ENCODE measurements at places on chromosomes 16 and 17.

GRCh38 chr17:51818777-51819176 lies 339.7 kb downstream of the CA10 start:
- no peak for DNase-seq

DNA sequence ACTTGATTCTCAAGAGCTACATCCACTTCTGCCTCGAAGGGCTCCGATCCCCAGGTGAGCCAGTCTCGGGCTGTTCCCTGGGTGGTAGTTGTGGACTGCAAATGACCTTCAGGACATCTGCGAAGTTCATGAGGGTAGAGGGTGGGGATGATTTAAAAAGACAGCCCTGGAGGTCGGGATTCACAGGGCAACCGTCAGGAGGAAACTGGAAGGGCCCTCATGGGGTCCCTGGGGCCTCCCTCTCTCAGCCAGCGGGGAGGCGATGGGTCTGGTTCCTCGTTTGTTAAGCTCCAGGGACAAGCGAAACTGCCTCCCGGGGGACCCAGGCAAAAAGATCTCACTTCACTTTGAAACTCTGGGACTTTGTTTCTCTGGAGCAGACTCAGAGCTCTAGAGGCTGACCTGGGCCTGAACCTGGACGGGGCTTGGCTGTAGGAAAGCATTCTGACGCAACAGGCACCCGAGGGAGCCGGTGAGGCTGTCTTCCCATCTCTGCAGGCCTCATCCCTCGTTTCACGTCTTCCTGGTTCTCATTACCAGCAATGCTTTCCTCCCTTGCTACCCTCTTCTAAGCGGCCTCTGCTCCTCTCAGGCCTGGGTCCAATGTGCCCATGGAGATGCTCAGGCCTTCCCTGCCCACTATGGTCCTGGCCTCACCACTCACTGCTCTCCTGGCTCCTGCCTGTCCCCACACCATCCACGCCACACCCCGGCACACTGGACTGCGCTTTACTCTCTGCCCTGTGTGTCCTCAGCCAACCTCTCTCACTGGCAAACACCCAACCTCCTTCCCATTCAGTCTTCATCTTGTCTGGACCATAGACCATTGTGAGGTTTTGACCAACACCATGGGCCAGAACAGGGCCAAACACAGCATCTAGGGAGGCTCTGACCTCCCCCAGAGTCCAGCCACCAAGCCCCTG lies 214.2 kb upstream of the TNRC6C start:
- no peak for DNase-seq

DNA sequence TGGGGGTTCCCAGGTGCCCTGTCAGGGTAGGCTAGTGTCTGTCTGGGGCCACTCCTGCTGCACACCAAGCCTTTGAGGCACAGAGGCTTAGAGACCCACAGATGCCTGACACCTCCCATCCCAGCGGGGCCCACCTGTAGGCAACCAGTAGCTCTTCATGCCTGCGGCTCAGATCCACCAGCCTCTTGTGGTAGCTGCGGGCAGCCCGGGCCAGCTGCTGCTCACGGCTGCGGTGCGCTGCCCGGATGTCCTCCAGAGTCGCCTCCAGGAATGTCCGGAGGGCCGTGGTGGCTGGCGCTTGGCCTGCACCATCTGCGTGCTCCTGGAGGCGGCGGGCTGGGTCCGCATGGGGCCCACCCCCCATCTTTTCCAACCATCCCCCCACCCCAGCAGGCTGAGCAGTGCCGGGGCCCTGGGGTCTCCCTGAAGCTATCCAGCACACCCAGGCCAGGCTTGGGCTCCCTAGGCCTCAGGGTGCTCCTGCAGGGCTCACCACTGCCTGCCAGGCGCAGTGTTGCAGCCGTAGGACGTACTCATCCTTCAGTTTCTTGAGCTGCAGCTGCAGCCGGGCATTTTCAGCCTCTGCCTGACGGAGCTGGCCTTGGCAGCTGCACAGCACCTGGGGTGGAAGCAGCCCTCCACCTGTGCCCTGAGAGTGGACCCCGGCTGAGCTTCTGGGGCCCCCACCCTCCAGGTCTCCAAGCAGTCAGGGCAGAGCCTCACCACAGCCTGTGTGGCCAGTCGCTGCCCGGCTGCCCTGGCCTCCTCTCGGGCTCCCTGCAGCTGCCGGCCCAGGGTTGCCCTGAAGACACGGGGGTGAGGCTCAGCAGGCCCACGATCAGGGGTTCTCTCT lies 1.8 kb downstream of the CCDC78 start:
- DNase-seq = no peak

DNA sequence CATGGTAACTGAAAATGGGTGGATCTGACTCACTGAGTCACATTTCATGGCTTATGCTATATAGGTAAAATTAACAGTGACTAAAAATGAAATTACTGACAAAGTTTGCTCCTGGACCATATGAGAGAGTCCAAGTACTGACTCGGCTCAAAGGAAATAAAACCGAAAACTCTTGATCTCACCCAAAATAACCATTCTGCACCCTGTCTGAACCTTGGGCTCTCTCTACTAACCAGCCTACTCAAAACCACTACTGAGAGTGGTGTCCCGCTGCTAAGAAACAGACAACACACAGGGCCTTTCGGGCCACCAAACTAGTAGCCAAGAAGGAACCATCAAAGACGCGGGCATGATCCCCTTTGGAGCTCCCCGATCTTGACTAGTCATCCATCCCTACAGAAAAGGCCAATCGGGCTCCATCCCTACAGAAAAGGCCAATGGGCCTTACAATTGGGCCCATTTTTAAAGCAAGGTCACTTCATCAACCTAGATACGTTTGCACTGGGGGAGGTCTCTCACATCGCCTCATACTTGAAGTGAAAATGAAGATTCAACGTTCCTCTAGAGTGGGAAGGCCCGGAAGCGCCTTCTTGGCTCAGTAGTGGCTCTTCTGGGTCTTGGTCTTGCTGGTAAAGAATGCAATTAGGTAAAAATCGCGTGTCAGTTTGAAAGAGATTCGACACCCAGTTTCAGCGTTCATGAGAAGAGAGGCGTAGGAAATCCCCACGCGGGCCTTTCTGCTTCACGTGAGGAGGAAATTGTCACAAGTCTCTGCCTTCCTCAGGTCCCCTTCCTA lies 720 bp upstream of the ZPBP2 start:
- no peak for DNase-seq

GRCh38 chr17:46774108-46774737 lies 44.3 kb downstream of the WNT3 start:
- DNase-seq = no peak

DNA sequence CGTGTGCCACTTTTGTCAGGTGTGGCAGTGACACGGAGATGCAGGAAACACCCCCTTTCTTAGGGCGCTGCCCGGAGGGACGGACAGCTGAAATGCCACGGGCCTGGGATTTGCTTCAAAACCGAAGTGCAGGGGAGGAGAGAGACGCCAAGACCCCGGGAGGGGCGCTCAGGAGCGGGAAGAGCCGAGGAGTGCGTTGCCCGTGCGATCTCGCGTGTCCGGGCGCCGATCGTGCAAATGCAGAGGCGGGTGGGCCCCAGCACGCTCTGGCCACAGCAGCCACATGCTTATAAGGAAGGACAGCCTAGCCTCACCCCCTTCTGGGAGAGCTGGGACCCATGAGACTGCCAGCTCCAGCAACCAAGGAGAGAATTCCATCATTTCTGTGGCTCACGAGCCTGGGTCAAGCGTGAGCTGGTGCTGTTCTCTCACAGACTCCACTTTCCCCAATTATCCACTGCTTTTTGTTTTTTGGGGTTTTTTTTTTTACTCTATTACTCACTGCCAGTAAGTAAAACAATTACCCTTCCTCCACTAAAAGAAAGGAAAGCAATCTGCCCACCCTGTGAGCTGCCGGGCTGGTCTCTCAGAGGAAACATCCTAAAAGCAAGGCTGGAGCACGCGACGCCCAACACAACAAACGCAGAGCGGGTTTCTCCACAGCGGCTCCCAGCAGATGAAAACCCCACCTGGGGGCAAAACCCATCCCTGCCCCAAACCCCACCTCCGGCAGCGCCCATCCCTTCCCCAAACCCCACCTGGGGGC lies 27.2 kb upstream of the C16orf95 start:
- DNase-seq = no peak

DNA sequence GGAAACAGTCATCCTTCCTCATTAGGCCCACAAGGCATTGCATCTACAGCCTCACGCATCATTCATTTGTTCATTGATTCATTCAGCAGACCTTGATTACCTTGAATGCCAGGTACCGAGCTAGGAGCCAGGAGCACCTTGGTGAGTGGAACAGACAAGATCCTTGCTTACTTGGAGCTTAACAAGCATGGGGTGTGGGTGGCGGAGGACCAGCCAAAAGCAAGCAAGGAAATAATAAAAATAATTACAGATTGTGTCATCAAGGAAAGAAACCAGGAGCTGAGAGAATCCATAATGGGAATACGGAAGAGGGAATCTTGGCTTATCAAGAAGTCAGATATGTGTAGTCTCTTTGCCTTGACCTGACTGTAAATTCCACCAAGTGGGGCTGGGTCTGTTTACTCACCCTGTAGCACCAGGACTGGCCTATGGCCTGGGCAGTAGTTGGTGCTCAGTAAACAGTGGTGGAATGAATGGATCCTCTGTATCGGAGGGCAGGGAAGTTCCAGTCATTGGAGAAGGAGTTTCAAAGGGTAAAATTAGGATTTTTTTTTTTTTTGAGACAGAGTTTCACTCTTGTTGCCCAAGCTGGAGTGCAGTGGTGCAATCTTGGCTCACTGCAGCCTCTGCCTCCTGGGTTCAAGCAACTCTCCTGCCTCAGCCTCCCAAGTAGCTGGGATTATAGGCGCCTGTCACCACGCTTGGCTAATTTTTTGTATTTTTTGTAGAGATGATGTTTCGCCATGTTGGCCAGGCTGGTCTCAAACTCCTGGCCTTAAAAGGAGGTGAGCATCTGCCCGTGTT lies 157.7 kb downstream of the MSI2 start:
- no peak for DNase-seq

DNA sequence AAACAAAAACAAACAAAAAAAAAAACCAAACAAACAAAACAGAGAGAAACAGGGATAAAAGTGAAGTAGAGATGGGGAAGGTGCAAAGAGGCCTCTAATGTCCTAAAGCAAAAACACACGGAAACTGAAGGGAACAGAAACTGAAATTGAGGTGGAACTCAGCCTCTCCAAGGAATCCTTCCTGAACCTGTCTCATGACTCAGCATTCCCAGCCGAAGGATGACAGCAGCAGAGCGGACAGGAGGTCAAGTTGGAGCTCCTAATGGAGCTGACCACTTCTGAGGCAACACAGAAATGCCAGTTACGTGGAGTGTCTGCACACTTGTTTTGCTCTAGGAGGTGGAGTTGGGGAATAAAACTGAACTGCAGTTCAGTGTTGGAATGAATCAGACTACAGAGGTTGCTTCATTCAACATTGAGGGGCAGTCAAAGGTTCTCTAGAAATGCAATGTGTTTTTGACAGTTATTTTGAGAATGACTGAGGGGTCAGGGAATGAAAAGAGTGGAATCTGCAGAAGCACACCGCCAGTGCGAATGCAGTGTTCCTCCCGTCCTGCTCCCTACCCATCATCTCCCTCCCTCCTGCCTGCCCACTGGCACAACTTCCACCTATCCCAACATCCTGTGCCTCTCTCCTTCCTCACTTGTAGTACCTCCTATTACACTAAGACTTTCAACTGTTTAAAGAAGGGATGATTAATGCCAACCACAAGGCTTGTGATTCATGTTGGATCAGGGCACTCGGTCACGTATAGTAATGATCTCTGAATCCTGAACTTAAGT lies 6.3 kb downstream of the UBE2O start:
- no peak for DNase-seq

DNA sequence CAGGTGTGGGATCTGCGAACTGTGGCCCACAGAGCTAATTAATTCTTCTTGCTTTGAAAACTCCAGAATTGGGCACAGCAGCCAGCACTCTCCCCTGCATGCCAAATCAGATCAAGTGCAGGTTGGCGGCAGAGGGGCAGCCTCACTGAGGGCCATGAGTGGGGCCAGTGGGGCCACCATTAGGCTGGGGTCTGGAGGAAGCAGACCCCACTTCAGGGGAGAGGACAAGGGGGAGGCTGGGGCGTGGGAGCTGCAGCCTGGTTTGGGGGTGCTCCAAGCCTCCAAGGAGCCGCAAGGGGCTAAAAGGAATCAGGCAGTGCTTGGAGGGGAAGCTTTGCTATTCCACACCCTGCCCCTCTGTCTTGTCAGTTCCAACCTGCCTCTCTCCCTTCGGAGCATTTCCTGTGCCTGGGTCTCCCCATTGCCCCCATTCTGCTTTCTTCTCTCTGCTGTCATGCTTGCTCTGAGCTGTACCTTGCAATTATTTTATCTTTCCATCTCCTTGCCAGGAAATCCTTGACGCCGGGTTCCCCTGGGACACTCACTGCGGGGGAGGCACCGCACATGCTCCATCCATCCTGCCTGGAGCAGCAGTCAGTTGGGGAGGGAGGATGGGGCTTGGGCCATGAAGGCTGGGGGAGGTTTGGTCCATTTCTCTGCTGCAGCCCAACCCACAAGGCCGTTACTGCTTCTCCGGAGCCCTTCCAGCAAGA lies 3.3 kb upstream of the ABCC3 start:
- DNase-seq = no peak

- no peak for DNase-seq
Measured at GRCh38 chr17:7551396-7551795, 2.5 kb downstream of the TNFSF12 start.

DNA sequence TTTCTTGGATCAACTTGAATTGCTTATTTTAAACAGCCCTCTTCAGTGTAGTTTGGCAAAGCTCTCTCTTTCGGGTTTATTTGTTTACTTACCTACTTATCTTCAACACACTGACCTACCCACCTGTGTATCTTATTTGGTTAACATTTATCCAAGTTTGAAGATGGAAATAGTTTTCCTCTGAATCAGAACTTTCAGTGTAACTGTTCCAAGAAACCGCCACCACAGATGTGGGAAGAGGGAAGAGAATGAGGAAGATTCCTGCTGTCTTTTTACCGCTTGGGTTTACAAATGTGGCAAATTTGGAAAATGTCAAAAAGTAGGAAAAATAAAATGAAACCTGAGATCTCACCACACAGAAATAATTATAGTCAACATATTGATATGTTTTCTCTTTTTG lies 115.8 kb downstream of the MSI2 start:
- no peak for DNase-seq

DNA sequence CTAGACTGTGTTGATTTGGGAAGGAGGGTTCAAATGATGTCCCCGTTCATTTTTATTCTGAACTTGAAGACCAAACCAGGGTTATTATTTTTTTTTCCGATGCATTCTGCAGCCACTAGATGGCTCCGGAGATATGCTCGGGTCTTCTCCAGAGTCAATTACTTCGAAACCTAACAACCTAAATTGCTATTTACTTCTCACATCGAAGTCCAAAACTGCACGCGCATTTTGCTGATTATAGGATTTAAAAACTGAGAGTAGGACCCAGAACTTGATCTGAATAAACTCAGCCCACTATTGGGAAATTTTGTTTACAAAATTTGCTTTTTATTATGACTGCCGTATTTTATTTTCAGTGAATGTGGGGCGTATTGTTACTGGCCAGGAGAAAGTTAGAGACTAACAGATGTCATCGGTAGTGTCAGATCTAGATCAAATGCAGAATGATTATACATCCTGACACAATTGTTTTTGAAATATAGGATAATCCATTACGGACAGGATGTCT lies 263.8 kb downstream of the HS3ST3A1 start:
- DNase-seq = no peak

- DNase-seq = no peak
Measured at GRCh38 chr17:50634915-50635731, 442 bp downstream of the ABCC3 start.

GRCh38 chr17:42253578-42253977 lies 22.6 kb downstream of the STAT5B start:
- DNase-seq = no peak

GRCh38 chr16:35193956-35194355 lies 1734.5 kb downstream of the TP53TG3F start:
- DNase-seq = no peak

Data from activated naive CD4-positive, alpha-beta T cell (primary cell).